ENCODE measurements at places on chromosomes 7 and 10.

- DNase-seq, result no peak
Measured at GRCh38 chr10:126846959-126847358, 58.3 kb upstream of the DOCK1 start.

- no peak for DNase-seq
Measured at GRCh38 chr7:26649388-26649787, 215.0 kb downstream of the SKAP2 start.

GRCh38 chr7:2309889-2310331, 4.3 kb downstream of the SNX8 start:
- no peak for DNase-seq

- DNase-seq, result peak; percentile 47
Measured at GRCh38 chr10:121088524-121088923, 237.4 kb downstream of the WDR11 start.

- DNase-seq, result peak; percentile 36
Measured at GRCh38 chr7:93861325-93861949, 29.1 kb downstream of the TFPI2 start.

GRCh38 chr10:71268247-71268691, 50.8 kb upstream of the SLC29A3 start:
- DNase-seq, result no peak

DNA sequence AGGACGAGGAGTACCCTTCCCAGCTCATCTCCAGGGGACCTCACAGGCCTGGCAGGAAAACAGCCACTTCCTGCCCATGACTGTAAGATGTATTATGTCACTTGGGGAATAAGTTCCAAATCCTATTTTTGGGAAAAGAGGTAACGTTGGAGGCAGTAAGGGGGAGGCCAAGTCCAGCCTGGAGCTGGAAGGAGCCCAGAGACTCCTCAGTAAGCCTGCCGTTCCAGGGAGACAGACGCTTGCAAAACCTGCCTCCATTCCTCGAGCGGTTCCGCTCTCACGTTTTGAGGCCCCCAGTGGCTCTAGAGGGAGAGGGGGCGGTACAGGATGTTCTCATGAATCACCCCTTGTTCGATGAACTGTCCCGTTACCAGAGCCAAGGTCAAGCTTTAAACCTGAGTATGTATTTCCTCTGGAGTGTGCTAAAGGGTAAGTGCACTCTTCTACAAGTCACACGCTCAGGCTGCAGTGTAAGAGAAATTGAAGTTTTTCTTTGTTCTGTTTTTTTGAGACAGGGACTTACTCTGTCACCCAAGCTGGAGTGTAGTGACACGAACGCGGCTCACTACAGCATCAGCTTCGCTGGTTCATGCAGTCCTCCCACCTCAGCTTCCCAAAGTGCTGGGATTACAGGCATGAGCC, 45.5 kb upstream of the CYTH3 start:
- peak; percentile 60 for DNase-seq

- DNase-seq, result no peak
Measured at GRCh38 chr10:126127481-126128029, 231.2 kb downstream of the FANK1 start.

- no peak for DNase-seq
Measured at GRCh38 chr7:50648076-50648475, 82.9 kb upstream of the DDC start.

- DNase-seq, result no peak
Measured at GRCh38 chr7:50335230-50335794, 30.8 kb downstream of the IKZF1 start.

- DNase-seq, result no peak
Measured at GRCh38 chr10:52951824-52952223, 179.2 kb upstream of the MBL2 start.

DNA sequence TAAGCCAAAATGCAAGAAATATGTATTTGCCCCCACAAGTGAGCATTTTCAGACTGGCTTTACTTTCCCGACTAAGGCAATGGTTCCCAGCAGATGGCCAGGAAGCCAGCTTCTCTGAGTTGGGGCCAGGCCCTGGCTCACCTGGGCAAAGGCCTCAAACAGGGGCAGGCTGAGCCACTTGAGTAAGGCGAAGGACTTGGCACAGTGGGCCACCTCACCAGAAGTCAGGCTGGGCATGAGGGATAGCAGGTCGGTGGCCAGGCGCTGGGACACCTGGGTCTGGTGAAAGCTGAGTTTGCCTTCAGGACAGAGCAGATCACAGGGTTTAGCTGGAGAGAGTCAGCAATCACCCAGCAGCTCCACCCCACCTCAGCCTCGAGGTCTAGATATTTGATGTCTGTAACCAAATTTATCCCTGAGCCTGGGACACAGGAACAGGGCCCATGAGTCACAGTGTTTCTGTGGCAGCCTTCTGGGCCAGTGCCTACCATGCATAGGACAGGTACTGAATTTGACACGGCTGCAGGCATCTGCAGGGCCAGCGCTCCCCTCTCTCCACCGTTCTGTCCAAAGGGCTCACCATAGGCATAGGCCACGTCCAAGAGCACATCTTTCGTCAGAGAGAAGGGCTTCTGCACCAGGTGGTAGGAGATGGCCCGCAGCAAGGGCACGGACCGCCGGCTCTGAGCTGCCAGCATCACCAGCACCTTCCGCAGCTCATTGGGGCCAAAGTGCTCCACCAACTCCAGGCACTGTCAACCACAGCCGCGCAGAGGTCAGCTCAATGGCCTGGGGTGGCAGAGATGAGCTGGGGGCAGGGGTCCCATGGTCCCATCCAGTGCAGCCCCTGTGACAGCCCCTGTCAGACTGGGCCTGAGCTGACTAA, 7.3 kb downstream of the TBRG4 start:
- DNase-seq, result no peak

DNA sequence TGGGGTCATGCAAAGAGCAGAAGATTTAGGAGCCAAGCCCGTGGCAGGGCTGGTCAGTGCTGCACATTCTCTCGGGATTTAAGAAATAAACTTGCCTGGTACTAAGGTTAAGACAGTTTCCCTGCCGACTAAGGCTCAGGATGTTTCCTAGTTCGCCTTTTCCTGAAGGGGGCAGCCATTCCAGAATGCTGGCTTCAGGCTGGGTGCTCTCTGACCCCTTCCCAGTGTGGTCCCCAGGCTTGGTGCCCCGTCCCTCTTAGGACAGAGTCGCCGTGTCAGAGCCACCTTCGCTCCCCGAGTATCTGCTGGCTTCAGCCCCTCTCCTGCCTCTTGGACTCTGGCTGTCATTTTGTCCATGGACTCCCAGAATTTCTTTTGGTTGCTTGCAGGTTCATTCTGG, 117.2 kb downstream of the ELFN1 start:
- DNase-seq, result no peak

GRCh38 chr7:120986650-120987049, 1.9 kb upstream of the CPED1 start:
- DNase-seq, result no peak
